ENCODE measurements at places on chromosomes 3 and 15.

DNA sequence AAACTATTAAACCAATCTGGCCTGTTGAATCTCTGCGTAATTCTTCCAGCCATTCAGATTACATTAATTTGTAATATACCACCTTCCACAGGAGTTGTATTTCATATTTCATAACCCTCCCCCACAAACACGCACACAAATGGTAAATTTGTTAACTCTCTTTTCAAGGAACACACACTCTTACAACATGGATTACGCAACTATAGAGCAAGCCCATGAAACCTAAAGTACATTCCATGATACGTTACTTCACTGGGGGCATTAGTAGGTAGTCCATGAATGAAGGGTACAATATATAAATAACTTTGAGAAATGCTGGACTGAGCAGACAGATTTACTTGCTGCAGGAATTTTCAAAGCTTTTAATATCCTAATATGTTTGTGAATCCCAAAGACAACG, 65.0 kb downstream of the TRIM69 start:
- DNase-seq = no peak

- DNase-seq = no peak
Observed at GRCh38 chr3:103499967-103500366, 1065.2 kb downstream of the ZPLD1 start.

DNA sequence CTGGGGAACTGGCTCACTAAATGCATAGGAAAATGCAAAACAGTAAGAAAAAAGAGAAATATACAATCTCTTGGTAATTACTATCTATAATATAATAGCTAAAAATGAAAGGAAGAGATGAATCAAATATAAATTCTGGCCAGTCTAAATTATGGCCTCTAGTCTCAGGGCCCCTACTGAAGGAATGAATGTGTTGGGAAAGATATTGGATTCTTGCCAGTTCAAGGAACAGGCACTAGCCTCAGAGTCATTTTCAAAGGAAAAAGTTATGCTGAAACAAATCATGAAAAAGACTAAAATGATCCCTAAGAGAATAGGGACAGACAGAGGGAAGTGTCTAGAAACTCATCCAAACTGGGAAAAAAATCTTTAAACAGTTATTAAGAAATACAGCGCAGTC, 62.4 kb downstream of the C3orf80 start:
- DNase-seq = no peak

- DNase-seq = no peak
Observed at GRCh38 chr15:71634820-71635560, 175.4 kb upstream of the NR2E3 start.

- no peak for DNase-seq
Observed at GRCh38 chr3:117172426-117172825, 462.8 kb downstream of the TUSC7 start.

DNA sequence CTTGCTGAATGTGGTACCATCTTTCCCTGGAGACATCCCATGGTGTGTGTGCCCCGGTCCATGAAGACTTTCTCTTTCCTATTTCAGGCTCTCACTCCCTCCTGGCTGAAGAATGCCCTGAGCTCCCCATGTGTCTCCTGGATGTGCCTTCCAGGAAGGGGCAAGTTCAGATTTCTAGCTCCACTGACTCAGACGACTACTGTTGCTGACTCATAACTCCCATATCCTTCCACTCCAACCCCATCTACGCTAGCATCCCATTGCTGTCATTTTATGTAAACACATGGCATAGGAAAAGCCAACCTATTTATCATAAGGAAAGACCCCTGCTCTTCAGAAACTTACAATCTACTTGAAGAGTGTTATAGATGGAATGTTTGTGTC, 95.0 kb downstream of the ADCY5 start:
- no peak for DNase-seq

DNA sequence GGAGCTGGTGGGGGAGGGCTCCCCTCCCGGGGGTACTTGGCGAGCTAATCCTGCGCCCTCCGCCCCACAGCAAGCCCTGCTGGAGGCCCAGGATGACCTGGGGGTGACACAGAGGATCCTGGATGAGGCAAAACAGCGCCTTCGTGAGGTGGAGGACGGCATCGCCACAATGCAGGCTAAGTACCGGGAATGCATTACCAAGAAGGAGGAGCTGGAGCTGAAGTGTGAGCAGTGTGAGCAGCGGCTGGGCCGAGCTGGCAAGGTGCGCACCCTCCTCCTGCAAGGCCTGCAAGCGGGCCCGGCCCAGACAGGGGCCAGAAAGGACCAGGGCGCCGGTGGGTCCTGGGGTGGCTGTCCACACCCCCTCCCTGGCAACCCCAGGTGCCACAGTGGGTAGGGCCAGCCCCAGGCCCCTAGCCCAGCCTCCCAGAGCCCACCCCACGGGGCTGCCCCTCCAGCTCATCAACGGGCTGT, 56.5 kb downstream of the SEMA3G start:
- no peak for DNase-seq
